ENCODE measurements at places on chromosomes 13 and 19.

GRCh38 chr13:110869805-110870706 is 44.8 kb downstream of the ANKRD10 start:
- no peak for DNase-seq

DNA sequence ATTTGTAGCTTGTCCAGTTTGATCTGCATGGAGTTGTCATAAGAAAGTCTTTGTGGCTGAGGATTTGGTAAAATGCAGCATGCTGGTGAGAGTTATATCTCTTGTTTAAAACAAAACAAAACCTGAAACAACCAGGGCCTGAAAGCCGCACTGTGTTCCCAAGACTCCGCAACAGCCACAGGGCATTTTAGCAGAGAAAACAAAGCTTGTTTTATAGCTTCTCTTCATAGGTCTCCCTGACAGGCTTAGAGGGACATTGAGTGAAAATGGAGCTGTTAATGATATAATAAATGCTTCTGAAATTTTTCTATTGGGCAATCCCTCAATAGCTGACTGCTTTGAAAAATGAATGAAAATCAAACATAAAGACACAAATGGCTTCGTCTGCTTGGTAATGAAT is 148.7 kb upstream of the RNF113B start:
- no peak for DNase-seq

- no peak for DNase-seq
Observed at GRCh38 chr19:8611877-8612806, 1.6 kb upstream of the ADAMTS10 start.

DNA sequence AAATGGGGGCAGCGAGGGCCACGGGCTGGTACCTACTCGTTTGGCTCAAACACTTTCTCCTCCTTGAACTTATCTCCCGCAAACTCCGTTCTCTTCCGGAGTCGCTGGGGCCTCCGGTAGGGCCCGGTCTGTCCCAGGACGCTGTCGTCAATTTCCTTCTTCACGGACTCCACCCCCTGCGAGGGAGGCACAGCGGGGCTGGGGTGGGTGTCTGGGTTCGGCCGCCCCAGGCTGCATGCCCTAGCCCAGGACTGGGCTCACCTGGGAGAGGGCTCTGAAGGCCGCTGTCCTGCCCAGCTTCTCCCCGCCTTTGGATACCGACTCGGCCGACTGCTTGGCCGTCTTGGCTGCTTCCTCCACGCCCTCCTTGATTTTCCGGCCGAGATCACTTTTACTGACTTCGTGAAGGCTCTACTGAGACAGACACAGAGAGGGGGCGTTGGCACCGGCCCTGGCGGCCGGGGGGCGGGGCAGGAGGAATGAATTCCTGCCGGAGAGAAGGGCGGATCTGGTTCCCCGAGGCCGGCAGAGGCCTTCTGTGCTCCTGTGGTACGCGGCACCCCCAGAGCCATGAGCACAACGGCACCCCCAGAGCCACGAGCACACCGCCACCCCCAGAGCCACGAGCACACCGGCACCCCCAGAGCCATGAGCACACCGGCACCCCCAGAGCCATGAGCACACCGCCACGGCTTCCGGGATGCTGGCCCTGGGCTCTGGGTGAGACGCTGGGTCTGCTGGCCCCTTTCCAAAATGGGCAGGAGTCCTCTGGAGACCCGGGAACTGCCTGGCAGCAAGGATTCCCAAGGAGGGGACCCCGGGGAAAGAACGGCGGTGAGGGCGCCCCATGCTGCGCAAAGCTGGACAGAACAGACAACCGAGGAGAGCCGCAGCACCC is 8.1 kb upstream of the CTXN1 start:
- DNase-seq, result no peak

- DNase-seq, result no peak
Observed at GRCh38 chr13:37954191-37954590, 84.6 kb upstream of the TRPC4 start.

DNA sequence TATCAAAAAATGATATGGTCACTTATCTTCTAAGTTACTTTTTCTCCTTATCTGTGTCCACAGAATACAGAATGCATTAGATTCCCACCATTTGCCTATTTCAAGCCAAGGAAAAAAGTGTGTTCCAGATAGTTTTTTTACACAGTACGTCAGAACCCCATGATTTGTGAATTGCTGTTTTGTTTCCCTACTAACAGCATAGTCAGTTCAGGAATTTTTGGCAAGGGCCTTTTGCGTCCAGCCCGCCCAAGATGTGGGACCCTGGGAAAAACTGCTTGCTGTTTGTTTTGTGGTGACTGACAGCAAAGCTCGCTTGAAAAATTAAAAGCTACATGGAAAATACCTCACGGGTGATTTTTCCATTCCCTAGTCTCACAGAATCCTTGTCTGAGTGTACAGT is 20.4 kb upstream of the FAM216B start:
- DNase-seq, result no peak

GRCh38 chr19:8255426-8256125 is 46.4 kb downstream of the CERS4 start:
- no peak for DNase-seq

Data from activated naive CD8-positive, alpha-beta T cell treated with anti-CD3 and anti-CD28 coated beads, Interleukin-2, amount 10 ng/mL, durations not matched to agents 7 days and 5 days (primary cell).